CD4-positive, alpha-beta T cell treated with Interleukin-15 for 1 hour (primary cell): ENCODE measurements at places on chromosomes 2 and 18.

- DNase-seq, result no peak
These were observed 209.6 kb downstream of the CYP26B1 start for GRCh38 chr2:71938108-71938507.

- DNase-seq, result no peak
These were observed 45.9 kb upstream of the REG3G start for GRCh38 chr2:78979380-78980151.

DNA sequence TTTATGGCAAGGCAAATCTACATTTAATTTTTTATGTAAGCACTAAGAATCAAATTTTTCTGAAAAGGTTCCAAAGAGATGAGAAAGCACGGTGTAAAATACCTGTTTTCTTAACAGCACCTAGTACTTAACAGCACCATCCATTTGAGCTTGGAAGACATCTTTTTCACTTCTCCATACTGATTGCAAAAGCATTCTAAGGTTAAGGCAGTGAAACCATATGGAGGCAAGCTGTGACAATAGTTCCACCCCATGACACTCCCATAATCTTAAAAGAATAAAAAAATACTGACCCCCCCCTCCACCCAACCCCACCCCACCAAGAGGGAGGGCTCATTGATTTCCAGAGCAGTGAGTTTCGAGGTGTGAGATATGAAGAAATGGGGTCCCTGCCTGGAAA lies 60.6 kb downstream of the ZCCHC2 start:
- no peak for DNase-seq

GRCh38 chr2:25376750-25377621 lies 35.3 kb upstream of the DNMT3A start:
- DNase-seq, result peak; percentile 93

DNA sequence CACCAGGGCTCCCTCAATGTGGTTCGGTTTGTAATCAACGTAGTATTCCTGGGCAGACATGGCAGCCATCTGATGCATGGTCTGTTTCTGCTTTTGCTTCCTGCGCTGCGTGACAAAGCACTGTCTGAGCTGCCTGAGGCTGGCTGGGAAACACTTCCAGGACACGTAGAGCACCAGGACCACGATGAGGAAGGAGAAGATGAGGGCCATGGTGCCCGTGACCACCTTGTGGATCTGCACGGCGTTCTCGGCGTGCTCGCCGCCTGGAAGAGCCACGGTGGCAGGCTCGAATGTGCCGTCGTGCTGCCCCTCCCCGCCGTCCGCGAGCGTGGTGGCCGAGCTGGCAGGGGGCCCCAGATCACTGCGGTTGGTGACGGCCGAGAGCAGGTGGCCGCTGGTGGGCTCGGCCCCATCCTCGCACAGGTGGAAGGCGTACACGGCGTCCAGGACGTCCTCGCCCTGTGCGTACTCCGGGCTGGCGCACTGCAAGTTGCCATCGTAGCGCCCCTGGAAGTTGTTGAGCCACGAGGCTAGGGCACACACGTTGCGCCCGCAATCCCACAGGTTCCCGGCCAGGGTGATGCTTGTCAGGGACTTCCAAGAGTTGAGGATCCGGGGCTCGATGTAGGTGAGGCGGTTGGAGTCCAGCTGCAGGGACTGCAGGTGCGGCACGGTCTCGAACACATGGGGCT lies 2.1 kb downstream of the LRRTM1 start:
- DNase-seq, result no peak

- DNase-seq, result no peak
These were observed 160.4 kb upstream of the CCDC195 start for GRCh38 chr2:224876522-224876921.

- DNase-seq, result no peak
These were observed 27.9 kb downstream of the PUM2 start for GRCh38 chr2:20322527-20323300.

DNA sequence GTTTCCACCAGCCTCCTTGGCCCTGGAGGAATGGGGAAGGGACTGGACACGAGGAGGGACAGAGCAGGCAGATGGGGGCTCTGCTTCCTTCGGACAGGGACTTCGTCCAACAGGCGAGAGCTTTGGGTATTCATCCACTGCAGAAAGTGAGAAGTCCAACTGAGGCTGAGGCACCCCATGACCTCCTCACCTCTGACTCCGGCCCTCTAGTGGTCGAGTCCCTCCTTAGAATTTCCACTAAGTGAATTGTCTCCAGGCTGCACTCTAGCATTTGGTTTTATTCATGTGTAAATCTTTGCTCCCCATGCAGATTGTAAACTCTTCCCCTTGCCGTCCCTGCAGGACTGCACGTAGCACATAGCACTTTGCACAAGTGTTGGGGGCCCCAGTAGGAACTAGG lies 75.6 kb downstream of the TMEM247 start:
- DNase-seq, result no peak

DNA sequence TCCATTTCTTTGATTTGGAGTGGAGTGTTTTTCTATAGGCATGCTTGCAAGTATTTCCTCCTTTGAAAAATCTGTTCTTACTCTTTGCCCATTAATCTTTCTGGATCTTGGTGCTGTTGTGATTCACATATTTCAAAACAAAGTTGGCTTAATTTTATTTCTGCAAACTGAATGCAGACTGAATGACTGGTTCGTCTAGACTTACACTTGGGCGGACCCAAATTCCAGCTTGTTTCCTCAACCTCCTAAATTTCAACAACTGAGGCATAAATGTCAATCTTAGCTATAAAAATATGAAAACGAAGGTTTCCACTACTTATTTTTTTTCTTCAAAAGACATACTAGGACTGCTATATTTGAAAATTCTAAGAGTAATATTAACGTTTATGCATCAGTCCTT lies 59.0 kb downstream of the ANKRD44 start:
- no peak for DNase-seq

DNA sequence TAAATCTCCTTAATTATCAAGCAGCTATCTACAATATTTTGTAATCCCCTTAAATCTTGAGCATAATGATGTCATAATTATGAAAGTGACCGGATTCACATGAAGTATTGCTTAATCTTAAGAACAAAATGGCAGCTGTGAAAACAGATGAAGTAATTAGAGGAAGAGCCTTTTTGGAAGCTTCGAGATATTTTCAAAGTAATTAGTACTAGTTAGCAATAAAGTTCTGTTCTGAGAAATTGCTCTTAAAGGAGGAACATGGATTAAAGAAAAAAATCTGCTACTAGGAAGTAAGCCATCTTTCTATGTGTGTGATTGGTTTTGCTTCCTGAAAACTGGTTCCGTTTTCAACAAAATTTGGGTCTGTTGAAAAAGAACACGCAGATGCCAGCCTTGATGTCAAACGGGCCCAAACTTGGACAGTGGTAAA lies 18.3 kb downstream of the CLUL1 start:
- no peak for DNase-seq

DNA sequence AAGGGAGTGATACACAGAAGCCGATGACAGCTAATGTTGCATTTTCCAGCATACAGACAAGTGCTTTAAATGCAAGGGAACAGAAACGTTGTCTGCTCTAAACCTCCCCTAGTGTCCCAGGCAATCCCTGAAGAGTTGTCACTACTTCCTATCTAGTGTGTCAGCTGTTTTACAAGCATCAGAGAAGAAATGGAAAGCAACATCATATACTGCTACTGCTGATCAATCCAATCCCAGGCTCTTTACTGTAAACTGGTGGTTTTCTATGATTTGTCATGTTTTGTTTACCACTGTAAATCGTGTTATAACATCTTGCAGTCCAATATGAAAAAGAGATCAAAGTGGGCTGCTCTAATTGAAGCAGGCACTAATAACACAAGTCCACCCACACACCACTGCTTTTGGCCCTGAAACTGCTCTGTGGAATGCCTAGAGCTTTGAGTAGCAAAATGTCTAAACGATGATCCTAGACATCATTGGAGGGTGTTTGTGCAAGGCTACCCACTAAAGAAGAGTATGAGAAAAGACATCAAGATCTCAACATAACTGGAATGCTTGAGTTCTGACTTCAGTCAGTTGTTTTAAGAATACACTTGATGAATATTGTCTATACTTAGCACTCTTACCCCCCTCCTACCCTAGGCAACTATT lies 18.1 kb upstream of the ROCK1 start:
- no peak for DNase-seq

GRCh38 chr2:154195644-154196195 lies 324.0 kb downstream of the GALNT13 start:
- DNase-seq, result no peak

DNA sequence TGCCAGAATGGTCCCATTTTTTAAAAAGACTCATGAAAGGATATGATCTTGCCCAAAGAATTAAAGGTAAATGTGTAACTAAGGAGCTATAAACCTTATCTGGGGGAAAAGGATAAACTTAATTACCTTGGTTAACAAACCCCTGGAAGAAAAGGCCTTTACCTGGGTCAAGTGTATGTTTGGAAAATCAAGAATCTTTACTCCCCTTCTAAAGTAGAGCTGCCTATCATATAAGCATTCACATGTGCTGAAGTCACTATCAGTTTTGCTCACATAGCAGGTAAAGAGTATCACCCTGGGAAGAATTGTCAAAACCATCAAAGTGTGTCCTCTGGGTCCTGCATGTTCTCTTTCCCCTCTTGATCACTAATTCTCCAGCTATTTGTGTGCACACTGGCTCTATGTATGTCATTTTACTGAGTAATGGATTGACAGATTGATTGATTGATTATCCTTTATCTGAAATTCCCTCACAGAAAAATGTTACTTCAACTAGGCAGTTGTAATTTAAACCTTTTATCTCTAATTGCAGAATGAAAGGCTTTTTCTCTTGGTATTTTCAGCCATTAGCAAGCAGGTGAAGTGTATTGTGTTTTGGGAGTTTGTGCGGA lies 199.4 kb downstream of the NOL4 start:
- no peak for DNase-seq

DNA sequence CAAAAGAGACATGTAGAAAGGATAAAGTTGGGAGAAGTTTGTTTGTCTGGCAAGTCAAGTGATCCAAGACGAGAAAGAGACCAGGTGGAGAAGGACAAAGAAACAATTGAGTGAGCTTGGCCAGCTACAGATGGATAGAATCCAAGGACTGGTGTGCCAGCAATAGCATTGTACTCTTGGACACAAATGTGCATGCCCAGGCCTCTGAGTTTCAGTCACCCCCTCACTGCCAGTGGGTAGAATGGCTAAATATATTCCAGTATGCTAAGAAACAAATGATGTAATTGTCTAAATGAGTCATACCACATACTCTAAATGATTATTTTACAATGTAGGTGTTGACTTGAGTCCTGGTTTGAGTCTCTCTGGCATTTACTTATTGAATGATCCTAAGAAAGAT lies 881.3 kb downstream of the LRRTM4 start:
- DNase-seq, result no peak

- DNase-seq, result no peak
These were observed 762 bp downstream of the YIPF4 start for GRCh38 chr2:32278478-32278853.

DNA sequence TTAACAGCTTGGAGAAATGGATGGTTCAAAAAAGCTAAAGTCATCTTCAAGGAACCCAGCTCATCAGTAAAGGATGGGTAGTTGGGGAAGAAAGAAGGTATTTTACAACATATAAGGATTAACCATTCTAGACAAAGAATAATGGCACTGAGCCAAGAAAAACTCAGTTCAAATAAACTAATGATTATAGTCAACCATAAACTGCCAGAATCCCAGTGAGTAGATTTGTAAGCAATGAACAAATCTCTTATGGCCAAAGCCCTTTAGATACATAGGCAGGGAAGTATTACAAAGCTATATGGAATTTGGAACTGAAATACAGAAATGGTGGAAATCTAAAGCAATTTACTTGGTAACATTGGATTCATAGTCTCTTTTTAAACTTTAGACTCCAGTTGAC lies 92.4 kb upstream of the ZFP36L2 start:
- DNase-seq, result no peak

GRCh38 chr2:36626756-36627155 lies 28.8 kb upstream of the FEZ2 start:
- DNase-seq, result no peak

- DNase-seq, result peak; percentile 55
These were observed 138.0 kb downstream of the CTIF start for GRCh38 chr18:48676756-48677368.

- no peak for DNase-seq
These were observed 14.6 kb upstream of the PPP1R1C start for GRCh38 chr2:181971032-181971431.

GRCh38 chr2:11133936-11134320 lies 21.3 kb upstream of the SLC66A3 start:
- DNase-seq, result no peak

- no peak for DNase-seq
These were observed 127.6 kb downstream of the MAPK4 start for GRCh38 chr18:50687491-50687890.

- DNase-seq, result no peak
These were observed 215.6 kb upstream of the PKDCC start for GRCh38 chr2:41832218-41832617.

DNA sequence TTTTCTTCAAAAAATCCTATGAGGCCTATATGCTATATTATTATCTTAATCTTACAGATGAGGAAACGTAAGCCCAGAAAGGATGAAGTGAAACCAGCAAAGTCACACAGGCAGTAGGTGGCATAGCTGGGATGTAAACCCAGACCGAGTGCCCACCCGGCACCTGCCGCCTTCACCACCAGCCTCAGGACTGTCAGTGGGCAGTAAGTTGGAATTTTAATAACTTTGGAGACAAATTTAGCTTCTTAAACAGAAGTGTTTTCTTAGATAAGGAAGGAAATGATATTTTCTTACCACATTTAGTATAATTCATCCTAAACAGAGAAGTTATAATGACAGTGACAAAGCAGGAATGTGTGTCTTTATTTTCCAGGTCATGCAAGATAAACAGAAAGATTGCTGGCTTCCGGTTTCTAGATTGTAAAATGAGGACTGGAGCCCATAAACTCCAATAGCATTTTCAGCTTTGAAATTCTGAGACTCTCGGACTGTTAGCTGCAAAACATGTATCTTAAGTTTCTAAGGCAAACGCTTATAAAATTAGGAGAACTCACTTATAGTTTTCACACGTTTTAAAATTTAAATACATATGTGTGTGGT lies 59.3 kb downstream of the CD8B2 start:
- no peak for DNase-seq

GRCh38 chr2:39497082-39497801 lies 60.2 kb upstream of the MAP4K3 start:
- no peak for DNase-seq

- no peak for DNase-seq
These were observed 65.5 kb upstream of the PMAIP1 start for GRCh38 chr18:59834267-59834666.

GRCh38 chr2:100513650-100514049 lies 43.4 kb downstream of the NMS start:
- no peak for DNase-seq

GRCh38 chr18:53567929-53568574 lies 656.4 kb downstream of the MBD2 start:
- DNase-seq, result no peak

GRCh38 chr2:83826577-83826976 lies 632.5 kb downstream of the SUCLG1 start:
- no peak for DNase-seq
